ENCODE measurements at places on chromosomes 4 and X.

DNA sequence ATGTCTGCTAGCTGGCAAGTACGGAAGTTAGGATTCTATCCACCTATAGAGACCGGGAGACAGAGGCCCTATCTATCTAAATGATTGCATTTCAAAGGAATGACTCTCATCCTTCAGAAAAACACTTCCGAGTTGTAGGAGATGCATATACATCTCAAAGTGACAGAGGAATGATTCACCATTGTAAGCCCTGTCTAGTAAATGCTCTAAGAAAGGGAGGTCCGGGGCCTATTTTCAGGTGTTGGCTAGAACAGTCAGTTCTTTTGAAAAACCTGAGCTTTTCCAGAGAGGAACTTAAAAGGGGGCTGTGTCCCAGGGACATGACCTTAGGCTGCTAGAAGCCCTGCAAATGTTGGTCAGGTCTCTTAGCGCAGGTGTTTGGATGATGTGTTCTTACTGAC lies 262.9 kb upstream of the IL1RAPL1 start:
- DNase-seq: no peak

GRCh38 chrX:83022020-83022419 lies 486.1 kb upstream of the POU3F4 start:
- no peak for DNase-seq

DNA sequence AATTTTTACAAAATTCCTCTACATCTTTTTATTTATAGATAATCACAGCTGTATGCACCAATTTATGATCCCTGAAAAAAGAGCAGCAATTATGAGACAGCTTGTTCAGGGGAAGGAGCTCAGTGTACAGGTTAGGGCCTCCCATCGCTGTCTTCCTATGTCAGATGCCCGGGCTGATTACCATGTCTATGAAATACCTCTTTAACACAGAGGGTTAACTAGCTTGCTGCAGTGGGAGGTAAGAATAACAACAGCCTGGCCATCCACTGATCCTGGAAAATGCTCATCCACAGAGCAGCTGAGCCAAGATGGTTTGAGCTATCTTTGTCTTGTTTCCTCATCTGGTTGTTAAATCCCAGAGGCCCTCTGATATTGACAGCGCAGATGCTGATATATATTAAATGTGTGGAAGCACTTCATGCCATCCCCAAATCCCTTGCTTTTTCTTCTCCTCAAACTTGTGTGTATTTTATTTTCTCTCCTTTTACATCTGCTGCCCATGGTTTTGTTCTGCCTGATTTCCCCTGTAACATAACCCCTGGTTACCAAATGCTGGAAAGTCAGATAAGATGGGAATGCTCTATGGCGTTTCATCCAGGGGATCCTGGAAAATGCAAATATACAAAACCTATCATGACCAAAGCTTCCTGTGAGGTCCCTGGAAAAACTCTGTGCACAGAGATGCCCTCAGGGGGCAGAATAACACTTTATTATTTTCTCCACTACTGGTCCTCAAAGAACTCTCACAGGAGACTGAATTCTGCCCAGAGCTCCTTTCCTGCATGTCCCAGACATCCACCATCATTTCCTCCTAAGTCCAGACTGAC lies 85.8 kb upstream of the PUDP start:
- no peak for DNase-seq

GRCh38 chr4:5213087-5213595 lies 161.9 kb downstream of the STK32B start:
- DNase-seq: no peak

- DNase-seq: no peak
These were observed 134.2 kb downstream of the SPOCK3 start for GRCh38 chr4:167100120-167100519.

GRCh38 chrX:151536571-151536970 lies 26.9 kb upstream of the PASD1 start:
- no peak for DNase-seq

DNA sequence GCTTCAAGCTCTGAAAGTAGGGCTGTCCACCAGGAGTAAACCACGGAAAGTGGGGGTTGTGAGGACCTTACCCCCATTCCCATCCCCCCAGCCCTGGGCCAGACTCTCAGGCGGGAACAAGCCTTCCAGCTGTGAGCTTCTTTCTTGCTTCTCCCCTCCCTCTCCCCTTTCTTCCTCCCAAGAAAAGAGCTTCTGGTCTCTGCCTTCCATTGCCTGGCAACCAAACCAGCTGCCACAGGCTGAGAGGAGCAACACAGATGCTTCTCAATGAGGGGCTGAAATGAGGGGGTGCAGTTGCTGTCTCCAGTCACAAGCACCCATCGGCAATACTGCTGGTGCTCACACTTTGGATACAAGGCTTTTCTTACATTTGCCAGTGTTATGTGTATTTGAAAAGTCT lies 72.5 kb downstream of the SLC16A2 start:
- no peak for DNase-seq

- DNase-seq: no peak
These were observed 3.9 kb downstream of the AVPR2 start for GRCh38 chrX:153908219-153908860.
